ENCODE measurements at places on chromosomes 4 and X.

- DNase-seq: no peak
Observed at GRCh38 chrX:105477351-105477750, 256.9 kb upstream of the TEX13A start.

DNA sequence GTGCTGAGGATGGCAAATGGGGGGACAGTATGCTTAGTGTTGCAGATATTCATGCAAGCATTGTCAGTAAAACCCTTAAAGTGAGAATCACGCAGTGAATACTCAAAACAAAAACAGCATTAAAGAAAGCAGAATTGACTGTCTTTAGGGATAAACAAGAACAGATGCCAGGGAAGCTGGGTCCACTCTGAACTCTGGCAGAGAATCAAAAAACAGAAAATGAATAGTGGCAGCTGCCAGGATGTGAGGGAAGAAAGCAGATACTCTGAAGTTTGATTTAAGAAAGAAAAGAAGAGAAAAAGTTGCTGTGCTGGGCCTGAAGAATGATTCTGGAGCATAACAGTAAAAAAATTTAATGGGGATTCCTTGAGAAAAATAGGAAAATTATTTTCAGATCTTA, 131.5 kb downstream of the GABRA2 start:
- DNase-seq: no peak

GRCh38 chr4:126691797-126692196, 941.0 kb upstream of the INTU start:
- DNase-seq: no peak

GRCh38 chrX:16188687-16189086, 21.4 kb downstream of the MAGEB17 start:
- no peak for DNase-seq

DNA sequence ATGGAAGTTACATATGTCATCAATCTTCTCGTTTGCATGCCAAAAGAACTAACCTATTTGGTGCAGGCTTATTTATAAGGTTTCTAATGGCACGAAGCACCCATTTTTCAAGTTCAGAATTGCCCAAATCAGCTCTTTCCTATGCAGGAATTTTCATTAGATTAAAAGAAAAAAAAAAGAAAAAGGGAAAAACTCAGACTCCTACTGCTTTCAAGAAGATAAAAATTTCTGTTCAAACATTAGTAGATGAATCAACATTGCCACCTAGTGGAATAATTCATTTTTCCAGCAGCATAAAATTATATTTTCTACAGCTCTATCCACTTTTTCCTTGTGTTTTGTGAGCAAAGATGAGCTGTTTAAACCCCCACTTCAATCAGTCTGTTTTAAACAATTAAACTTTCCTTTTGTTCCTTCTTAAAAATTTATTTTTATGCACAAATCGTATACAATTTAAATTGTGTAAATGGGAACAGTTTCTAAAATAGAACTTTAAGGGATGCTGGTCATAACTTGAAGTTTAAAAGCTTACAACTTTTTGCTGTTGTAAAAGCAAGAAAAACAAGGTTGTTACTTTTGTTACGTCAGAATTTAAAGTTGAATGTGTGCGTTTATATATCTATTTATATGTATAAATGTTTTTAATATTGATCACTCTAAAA, 309.9 kb downstream of the ARAP2 start:
- no peak for DNase-seq

DNA sequence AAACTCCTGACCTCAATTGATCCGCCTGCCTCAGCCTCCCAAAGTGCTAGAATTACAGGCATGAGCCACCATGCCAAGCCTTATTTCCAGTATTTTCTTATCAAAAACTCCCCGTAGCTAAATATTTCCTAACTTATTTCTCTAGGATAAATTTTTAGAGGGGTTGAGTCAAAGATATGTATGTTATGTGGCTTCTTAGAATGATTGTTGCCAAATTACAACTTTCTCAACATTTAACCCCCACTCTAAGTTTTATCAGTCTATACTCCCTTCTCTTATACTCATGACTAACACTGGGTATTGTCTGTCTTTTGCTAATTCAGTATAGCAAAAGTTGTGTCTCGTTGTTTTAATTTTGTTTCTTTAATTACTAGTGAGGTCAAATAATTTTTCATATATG, 187.7 kb upstream of the LNX1 start:
- DNase-seq: no peak

GRCh38 chr4:1008840-1009541, 2.4 kb upstream of the FGFRL1 start:
- DNase-seq: no peak

DNA sequence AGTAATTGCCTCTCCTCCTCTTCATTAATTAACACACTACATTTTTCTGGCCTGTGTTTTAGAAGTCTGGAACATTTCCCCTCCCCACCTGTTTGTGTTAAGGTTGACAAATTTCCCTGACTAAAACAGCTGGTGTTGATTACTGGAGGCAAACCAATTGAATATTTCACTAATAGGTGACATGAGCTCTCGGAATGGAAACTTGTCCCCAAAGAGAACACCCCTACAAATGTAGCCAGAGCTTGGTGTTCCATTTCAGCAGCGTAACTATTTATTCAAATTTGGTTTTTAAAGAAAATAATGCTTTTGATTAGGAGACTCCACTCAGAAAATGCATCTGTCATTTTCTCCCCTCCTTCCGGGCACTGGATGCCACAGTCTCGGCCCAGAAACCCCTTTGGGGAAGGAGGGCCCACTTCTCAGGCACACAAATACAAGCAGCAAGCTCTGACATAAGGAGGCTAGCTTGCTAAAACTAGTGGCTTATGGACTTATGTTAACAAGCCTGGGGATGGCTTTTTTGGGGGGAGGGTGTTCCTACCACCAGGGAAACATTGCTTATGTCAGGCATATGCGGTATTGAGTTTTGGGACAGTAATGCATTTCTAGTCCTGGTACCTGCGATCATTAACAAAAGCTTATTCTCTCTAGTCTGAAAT, 2.2 kb downstream of the RNF150 start:
- no peak for DNase-seq

DNA sequence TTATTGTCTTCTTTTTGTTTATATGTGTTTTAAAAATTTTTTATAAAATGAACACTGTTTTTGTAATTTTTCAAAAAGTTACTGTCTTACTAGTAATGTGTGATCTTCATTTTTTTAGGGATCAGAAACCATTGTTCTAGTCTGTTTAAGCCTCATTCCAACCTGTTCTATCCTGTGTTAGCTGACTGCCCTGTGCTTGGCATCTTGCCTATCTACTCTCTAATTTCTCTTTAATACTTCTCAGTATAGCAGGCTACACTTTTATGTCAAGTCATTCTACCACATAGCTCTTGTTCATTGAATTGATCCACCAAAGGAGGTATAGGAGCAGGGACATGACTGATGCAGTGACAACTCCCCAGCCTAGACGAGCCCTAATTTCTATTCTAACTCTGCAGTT, 70.2 kb upstream of the PLS3 start:
- DNase-seq: no peak

DNA sequence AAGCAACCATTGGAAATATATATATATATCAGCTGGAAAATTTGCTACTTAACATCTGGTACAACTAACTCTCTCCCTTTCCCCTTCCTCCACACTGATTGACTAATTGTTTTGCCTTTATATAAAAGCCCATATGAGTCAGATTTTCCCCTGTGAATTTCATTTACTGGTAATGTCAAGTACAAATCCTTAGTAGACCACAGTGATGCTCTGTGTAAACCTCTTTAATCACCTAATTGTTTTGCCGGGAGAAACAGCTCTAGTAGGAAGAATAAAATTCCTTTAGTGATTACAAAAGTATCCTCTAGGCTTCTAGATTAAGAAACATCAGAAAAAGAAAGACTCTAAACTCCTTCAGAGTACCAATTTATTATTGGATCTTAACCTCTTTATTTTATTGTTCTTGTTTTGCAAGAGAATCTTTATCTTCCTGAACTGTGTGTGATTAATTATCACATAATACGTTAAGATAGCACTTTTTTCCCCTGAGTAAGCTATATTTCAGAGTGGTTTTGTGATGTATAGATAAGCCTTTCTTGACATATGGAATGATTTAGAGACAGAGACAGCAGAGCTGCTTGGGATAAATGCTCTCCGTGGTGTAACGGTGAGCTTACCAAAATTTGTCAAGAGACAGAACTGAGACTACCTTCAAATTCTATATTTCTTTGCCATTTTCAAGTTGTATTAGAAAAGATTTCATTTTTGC, 1606.4 kb upstream of the TENM3 start:
- DNase-seq: no peak

DNA sequence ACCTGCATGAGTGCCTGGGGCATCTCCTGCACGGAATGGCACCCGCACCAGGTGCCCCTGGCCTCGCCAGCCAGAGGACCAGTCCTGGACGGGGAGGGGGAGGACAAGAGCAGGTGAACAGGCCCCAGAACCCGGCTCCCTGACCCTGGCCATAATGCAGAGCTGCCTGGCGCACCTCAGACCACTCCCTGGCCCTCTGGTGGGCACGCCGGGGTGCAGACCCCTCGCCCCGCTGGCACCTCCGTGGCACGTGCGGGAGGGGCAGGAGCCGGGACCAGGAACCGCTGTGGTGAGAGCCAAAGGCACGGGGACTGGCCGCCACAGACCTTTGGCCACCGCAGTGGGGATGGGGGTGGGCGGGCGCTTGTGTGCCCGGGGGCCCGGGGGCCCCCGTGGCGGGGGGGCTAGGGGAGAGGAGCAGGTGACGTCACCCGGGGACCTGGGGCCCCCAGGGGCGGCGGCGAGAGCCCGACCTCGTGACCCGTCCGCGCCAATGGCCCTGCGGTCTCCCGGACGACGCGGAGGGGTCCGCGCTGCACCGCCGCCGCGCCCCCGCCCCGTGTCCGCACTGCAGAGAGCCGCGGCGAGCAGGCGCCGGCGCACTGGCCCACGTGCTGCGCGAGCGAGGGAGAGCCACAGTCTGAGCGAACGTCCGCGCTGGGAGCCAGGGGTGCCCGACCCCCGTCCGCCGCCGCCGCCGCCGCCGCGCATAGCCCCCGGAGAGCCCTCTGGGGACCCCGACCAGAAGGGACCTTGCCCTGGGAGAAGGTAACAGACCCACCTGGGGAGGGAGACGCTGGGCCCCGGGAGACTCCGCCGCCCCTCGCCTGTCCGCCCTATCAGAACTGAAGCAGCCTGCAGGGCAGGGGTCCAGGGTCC, at the start of gene PNMA3:
TSS of gene PNMA3 (plus strand) at position 600 of the 879 bp plus-strand sequence. CDS start 586 bp downstream, outside the sequence.
- peak; percentile 50 for DNase-seq

DNA sequence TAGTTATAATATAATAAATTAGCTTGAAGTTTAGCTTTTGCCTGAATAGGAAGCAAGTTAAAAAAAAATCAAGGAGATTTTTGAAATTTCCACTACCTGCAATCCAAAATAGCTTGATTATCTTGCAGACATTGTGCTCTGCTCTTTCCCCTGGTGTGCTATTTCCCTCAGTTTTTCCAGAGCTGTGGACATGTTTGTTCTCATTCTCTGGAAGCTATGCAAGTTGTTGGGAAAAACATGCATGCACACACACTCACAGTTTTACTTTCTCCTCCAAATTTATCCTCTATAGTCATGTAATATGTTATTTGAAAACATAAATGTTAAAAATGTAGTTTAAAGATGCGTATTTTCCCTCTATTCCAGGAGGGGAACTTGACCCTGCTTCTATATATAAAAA, 225.8 kb upstream of the ARSJ start:
- no peak for DNase-seq

DNA sequence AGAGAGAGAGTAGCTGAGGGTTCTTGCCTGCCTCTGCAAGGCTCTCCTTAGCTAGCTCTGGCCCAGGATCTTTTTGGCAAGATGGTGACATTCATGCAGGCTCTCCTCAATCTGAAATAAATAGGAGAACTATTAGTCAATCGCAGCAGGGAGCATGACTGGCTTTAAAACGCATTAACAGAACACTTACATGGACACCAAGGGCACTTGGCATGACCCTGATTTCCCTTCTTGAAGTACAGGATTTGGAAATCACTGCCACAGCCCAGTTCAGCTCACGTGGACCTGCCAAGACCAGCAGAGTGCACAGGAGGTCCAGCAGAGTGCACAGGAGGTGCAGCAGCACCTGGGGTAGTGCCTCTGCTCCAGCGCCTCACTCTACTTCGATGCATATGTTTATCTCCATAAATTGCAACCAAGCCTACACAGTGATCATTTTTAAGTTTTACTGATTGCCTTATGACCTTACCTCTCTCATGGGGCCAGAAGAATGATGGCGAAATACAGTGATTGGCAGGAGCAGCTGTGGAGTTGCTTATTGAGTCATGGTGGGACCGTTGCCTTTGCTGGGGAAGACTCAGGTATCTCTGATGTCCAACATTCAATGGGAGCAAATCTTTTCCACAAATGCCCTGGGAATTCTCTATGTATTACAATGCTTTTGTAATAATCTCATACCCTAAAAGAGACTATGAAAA, 122.4 kb downstream of the SYNPO2 start:
- no peak for DNase-seq

DNA sequence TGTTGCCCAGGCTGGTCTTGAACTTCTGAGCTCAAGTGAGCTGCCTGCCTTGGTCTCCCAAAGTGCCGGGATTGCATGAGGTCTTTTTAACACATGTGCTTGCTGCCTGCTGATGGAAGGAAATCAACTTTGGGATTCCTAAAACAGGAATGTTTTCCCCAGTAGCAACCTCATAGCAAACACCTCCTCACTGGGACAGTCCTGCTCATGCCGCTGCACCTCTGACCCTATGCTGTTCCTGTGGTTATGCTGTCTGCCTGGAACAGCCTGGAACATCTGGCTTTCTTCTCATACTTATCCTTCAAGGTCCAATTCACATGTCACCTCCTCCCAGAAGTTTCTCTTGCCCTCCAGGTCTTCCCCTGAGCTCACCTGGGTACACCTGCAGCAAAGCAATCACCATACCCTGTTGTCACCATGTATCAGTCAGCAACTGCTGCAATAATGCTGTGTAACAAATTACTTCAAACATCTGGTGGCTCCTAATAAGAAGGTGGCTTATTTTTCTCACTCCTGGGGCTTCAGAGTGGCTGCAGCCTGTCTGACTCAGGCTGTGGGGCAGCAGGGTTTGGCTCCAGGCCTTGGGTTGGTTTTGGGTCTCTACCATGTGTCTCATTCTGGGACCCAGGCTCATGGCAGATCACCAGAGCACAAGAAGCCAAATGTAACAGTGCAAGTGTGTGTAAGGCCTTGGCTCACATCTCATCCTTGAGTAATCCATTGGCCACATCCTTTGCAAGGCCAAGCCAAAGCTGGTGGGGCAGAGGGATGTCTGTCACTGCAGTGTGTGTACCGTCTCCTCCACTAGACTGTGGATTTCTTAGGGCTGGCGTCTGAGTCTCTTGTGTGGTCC, 59.4 kb upstream of the SORCS2 start:
- no peak for DNase-seq

DNA sequence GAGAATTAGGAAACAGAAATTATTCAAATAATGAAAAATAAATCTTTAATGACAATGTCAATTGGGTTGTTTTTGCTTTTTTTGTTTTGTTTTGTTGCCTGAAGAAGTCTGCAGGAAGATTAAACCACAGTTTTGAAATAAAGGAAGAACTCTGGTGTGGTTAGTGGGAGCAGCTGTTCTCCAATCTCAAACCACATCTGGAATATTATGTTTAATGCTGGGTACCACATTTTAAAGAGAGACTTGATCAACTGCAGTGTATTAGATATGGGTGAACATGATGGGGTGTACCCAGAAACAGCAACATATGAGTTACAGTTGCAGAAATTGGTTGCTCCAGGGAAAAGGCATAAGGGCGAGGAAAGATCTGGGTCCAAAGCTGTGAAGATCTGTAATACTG, 171.2 kb upstream of the RPL34 start:
- no peak for DNase-seq

All from right forelimb (tissue), 1 donor.